IPS DF 6.9 (cell line): ENCODE measurements at places on chromosomes 5 and 9.

DNA sequence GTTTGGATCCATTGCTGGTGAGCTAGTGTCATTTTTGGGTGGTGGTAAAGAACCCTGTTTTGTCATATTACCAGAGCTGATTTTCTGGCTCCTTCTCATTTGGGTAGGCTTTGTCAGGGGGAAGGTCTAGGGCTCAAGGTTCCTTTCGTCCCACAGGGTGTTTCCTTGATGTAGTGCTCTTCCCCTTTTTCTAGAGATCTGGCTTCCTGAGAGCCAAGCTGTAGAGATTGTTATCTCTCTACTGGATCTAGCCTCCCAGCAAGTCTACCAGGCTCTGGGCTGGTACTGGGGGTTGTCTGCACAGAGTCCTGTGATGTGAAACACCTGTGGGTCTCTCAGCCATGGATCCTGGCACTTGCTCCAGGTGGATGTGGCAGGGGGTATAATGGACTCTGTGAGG, 145.9 kb downstream of the HINT1 start:
- no peak for DNase-seq

GRCh38 chr9:570187-570586, 271.3 kb upstream of the DMRT1 start:
- no peak for DNase-seq

DNA sequence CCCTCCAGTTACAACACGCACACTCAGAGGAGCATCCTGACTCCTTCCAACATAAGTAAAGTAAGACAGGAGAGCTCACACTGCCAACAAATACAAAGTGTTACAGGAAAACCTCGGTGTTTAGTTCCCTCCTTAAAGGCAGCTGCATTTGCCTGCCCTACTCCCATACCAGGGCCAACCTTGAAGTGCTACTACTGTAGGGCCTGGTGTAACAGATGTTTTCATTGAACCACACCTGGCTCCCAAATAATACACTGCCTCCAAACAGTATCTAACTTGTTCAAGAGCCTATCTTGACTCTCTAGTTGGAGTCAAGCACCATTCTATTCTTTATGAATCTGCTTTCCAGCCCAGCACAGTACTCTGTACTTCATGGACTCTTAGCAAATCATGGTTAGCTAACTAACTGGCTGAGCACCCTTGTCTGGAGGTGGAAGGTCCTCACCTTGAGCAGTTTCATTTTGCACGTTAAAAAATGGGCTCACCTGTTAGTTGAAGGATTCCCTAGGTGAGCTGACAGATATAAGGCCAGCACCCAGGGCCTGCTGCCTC, 34.6 kb downstream of the TTC39B start:
- DNase-seq: no peak

DNA sequence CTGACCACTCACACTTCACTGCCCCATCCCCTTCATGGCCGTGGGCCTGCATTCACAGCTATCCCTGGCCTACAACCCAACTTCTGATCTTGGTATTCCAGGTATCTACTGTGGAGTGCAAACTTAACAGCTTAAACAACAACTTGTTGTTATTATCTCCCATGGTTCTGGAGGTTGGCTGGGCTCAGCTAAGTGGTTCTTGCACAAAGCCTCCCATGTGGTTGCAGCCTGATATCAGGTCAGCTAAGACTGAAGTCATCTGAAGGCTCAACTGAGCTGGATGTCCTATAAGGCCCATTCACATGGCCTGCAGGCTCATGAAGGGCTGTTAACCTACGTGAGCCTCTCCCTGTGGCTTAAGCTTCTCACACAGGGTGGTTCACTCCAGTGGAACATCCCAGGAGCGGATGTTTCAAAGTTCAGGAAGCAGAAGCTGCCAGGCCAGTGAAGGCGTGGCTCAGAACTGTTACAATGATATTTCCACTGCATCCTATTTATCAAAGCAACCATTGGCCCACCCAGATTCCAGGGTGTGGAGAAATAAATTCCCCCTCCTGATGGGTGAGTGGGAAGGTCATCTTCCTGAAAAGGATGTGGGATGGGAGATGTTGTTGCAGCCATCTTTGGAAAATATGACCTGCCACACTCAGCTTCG, 30.0 kb upstream of the TRIO start:
- DNase-seq: no peak

GRCh38 chr9:83582029-83582428, 40.9 kb upstream of the IDNK start:
- DNase-seq: no peak

GRCh38 chr9:12699529-12699928, 6.3 kb downstream of the TYRP1 start:
- no peak for DNase-seq

DNA sequence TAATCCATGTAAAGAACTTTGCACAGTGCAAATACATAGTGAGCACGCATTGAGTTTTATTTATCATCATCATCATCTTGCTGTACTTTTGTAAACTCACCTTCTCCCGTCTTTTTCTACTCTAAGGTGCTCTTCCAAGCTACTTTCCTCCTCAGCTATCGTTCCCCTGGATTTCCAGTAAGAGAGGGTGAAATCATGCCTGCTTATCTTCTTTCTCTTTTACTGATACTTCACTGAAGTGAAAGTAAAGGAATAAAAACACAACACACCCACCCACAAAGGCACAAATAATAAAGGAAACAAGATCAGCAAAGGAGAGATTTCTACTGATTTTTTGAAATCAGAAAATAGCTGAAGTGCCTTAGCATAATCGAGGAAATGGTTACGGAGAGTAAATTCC, 509.9 kb downstream of the RAB3C start:
- no peak for DNase-seq

GRCh38 chr5:80125022-80125961, 90.1 kb downstream of the THBS4 start:
- DNase-seq: no peak

DNA sequence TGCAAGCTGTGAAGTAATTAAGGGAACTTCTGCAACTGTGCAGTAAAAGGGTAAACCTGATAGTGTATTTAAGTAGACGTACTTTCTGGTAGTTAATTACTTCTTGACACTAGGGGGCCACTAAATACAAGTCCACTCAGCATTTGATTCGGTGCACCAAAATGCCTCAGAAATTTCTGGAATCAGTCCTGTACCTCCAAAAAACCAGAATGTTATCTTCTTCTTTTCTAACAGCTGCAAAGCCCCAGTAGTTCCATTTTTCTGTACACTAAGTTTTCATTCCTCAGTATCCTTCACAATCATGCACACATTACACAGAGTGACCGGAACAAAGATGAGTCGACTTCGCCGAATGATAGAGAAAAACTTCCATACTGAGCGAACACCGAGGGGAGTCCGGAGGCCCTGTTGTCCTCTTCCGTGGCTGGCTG, 484 bp downstream of the GFM2 start:
- no peak for DNase-seq

DNA sequence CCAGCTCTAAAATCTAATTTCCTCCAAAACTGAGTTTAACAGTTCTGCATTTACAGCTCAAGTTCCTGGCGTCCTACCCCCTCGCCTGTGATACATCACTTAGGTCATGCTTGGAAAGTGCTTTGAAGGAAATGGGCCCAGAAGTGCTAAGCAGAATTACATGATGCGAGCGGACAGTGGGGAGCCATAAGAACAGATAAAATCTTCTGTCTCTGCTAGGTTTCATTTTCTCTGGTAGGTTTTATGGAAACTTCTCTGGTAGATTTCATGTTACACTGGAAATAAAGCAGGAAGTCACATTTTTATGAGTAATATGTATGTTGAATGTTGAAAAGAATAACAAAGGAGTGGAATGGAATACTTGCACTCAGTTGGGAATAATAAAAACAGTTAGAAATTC, 138.3 kb downstream of the ZDHHC21 start:
- DNase-seq: no peak

GRCh38 chr5:37816883-37817282, 23.0 kb downstream of the GDNF start:
- DNase-seq: no peak

- no peak for DNase-seq
Measured at GRCh38 chr5:83270311-83270710, 193.0 kb downstream of the XRCC4 start.

DNA sequence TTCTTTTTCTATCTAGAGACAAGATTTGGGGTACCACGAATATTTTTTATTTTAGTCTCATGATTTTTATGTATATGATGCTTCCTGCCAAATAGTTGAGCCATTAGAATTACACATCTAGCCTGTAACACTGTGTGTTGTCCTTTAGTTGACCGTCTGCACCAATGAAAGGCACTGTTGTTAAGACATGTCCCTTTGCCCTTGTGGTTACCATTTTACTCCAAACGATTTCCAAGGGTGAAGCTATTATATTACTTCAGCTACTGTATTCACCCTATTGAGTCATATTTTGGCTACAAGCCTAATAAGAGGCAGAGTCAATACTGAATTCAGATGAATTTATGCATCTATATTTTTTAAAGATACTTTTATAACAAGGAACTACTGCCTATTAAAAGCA, 207.6 kb downstream of the CETN3 start:
- no peak for DNase-seq

DNA sequence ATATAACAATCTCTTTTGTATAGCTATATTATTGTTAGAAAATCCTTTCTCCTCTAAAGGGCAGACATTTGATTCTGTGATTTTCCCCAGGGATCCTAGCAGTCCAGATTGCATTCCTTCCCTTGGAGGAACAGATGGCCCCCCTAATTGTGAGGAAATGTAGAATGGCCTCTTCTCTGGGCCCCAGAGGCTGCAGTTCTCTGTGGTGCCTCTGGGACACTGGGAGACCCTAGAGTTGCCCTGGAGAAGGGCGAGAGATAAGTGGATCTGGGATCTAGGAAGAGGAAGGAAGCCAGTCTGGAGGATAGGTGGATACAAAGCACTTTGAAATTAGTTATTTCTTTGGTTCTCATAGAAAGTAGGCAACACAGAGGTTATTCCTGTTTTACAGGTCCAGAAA, 1.9 kb upstream of the HINT2 start:
- no peak for DNase-seq

DNA sequence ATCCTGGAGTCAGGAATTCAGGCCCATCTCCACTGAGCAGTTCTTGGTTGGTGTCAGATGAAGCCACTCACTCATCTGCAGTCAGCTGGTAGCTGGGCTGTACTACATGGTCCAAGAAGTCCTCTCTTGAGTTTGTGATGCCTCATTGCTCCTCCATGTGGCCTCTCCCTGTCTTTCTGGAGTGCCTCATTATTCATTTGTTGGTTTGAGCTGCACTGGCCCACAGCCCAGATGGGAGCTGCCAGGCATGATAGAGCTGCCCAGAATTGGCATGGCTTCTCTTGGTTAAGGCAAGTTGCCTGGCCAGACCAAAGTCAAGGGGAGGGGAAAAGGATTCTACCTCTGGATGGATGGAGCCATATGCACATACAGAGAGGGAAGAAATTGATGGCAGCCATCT, 8.0 kb downstream of the PTCD2 start:
- no peak for DNase-seq

- DNase-seq: no peak
Measured at GRCh38 chr5:37668524-37669047, 171.3 kb downstream of the GDNF start.

DNA sequence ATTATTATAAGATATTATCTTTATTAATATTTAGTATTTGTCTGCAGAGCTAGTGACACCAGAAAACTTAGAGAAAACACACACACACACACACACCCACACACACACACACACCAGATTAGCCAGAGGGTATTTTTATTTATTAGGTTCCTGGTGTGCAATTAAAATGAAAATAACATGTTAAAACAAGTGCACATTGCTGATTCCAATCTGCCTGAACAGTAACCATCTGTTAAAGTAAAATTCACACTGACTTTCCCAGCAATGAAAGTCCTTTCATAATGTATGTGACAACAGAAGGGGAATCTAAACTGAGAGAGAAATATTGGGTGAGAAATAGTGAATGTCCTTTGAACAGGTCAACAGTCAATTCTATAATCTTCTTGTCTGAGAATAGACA, 2323.5 kb upstream of the ACO1 start:
- no peak for DNase-seq

- no peak for DNase-seq
Measured at GRCh38 chr5:89397096-89397495, 514.1 kb upstream of the MEF2C start.

DNA sequence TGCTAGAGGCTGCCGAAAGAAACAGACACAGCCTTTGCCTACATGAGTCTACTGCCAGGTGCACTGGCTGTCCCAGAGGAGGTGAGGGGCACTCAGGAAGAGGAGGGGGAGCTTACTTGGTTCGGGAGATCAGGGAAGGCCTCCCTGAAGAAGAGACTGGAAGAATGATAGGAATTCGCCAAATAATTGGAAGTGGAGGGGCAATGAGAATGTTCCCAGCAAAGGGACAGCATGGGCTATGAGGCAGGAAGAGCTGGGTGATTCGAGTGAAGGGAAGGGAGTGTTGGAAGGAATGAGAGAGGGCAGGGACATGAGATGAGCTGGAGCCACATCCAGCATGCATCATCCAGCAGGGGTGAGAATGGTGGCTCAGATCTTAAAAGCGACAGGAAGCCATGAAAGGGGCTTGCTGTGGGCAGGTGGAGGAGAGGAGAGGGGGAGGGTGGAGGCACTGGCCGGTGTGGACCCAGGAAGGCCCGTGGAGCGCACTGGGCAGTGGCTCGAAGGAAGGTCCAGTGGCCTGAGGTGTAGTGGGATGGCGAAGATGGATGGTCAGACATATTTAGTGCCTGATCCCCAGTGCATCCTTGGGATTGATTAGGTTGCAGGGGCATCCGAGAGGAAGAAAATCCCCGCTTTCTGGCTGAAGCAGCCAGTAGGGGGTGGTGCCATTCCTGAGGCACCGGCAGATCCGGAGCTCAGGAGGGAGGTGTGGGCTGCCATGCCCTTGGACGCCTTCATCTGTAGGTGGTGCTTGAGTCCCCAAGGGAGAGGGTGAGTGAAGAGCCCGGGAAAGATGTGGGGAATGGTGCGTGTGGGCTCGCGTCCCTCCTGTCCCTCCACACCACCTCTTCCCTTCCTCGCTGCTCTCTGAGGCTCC, 53.5 kb upstream of the GARNL3 start:
- no peak for DNase-seq

- peak; percentile 91 for DNase-seq
Measured at GRCh38 chr5:150560401-150561191, 52.7 kb downstream of the NDST1 start.

GRCh38 chr5:7396713-7397454, 946 bp downstream of the ADCY2 start:
- no peak for DNase-seq

GRCh38 chr5:61534481-61535267, 202.6 kb downstream of the ZSWIM6 start:
- no peak for DNase-seq

GRCh38 chr9:133897675-133898074, 94.4 kb downstream of the VAV2 start:
- DNase-seq: no peak

DNA sequence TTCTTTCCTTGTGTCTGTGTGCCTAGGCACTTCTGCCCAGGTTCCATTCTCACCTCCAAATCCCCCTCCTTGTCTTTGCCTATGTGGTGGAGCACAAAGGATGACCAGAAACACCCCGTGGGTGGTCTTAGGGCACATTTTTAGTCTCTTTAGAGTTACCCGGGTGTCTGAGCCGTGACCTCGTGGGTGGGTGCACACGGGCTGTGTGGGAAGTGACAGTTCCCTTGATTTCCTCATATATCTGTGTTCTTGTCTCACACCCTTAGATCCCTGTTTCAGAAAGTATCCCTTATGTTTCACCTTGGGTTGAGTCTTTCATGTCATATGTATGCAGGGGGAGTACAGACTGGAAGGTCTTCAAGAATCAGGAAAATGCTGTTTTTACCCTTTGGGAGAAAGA, 13.4 kb upstream of the SMIM32 start:
- DNase-seq: no peak
